Stimulated activated CD4-positive, alpha-beta T cell treated with anti-CD3 and anti-CD28 coated beads, TNF-alpha, amount 100 ng/mL, for 48 hours (primary cell): ENCODE measurements at places on chromosomes 4 and X.

- no peak for DNase-seq
Measured at GRCh38 chr4:13476152-13476551, 8.0 kb downstream of the RAB28 start.

DNA sequence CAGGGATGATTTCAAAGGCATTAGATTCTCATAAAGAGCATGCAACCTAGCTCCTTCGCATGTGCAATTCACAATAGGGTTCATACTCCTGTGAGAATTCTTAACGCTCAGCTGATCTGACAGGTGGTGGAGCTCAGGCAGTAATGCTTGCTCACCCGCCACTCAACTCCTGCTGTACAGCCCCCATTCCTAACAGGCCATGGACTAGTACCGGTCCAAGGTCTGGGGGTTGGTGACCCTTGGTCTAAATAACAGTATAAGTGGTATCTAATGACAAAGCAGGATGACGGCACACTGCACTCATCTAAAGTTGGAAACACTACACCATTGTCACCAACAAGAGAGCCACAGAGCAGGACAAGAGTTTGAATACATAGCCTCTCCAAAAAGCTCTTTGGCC lies 28.5 kb downstream of the ADGRA3 start:
- DNase-seq, result no peak

- no peak for DNase-seq
Measured at GRCh38 chr4:73272816-73273215, 14.2 kb upstream of the ANKRD17 start.

DNA sequence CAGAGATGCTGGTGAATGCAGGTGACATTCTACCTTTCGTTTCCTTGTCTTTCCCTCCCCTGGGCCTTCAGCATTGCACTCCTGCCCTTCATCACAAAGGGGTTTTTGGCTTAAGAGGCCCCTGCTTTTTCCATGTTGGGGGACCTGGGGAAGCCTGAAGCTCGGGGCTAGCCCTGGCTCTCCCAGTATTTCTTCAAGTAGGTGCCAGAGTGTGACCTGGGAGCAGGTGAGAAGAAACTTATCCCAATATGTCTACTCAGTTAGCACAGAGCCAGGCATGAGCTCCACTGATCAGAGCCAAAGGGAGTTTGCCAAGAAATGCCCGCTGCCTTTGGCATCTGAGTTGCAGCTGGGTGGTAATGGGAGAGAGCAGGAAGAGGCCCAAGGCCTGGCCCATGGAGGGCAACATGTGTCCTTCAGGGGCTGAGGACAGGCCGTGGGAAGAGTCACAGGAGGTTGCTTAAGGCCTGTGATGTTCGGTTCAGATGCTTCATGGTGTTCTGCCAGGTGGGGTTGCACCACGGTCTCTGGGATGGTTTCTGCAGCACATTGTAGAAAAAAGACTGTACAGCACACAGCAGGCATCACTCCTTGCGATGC lies 7.6 kb downstream of the PRRG3 start:
- no peak for DNase-seq

GRCh38 chr4:183429489-183429888 lies 14.9 kb upstream of the CDKN2AIP start:
- DNase-seq, result no peak

- DNase-seq, result no peak
Measured at GRCh38 chr4:56317749-56318148, 69.5 kb downstream of the AASDH start.

GRCh38 chr4:13966231-13967195 lies 339.0 kb upstream of the BOD1L1 start:
- no peak for DNase-seq

GRCh38 chr4:78081541-78081940 lies 24.4 kb downstream of the FRAS1 start:
- no peak for DNase-seq

DNA sequence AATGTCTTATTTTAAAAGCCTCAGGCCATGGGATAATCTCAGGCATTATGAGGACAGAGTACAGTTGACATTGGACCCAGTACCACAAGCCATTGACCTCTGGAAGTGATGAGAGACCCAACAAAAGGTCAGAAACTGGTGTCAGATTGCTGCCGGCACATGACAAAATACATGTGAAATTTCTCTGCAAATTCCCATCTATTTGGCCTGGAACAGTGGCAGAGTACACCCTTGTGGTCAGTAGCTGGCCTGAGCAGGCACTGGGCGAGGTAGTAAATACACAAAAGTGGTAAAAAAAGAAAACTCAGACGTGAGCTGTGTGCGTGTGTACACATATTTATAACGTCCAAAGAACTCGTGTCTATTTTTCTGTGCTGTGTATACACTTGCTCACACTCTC lies 155.5 kb downstream of the DHX15 start:
- DNase-seq, result no peak

DNA sequence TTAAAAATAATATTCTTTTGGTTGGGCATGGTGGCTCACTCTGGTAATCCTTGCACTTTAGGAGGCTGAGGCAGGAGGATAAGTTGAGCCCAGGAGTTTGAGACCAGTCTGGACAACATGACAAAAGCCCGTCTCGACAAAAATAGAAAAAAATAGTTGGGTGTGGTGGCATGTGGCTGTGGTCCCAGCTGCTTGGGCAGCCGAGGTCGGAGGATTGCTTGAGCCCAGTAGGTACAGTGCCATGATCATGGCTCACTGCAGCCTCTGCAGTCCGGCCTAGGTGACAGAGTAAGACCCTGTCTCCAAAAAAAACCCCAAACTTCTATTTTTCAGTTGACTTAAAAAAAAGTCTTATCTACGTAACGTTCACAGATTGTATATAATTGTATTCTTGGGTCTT lies 23.9 kb downstream of the UBE2K start:
- DNase-seq, result no peak

DNA sequence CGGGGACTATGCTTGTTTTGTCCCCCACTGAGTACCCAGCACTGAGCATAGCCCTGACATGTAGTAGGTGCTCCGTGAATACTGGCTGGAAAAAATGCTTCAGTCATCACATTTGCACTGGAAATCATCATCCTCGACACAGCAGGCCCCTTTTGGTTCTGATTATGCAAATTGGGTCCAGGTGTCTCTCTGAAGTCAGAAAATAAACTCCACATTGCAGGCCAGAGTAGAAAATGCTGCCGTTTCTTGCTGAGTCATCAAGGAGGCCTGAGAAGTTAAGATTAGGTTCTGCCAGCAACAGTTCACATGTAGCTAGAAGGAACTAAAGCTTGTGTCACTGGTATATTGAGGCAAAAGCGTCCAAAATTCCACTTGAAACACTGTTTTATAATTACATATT lies 15.0 kb upstream of the STK32B start:
- DNase-seq, result no peak

DNA sequence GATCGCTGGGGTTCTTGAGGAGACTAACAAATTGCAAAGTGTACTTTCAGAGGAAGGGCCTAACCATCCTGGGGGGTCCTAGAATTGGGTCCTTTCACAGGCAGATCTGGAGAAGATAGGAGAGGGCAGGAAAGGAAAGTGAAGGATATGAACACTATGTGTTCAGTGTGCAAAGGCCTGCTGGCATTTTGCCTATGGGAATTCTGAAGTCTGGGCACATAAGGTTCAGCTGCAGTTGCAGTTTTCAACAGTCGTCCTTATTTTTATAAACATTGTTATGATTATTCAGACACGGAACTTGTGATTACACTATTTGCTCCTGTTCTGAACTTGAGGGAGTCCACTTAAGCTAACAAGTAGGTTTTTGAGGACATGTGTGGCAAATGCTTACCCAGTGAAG lies 1.3 kb upstream of the SLC25A5 start:
- no peak for DNase-seq

DNA sequence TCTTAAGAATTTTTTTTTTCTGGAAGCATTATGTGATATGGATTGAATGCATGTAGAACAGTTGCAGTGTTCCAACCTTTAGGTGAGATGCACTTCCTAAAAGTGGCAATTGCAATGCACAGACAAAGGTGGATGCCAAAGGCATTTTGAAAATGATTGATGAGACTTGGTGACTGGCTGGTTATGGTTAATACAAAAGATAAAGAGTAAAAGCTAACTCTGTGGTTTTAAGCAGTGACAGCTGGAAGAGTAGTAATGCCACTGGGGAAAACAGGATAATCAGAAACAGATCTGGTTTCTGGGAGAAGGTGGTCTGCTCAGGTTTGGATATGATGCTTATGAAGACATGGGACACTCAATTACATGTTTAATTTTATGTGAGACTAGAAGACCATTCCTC lies 345.6 kb downstream of the RPA4 start:
- DNase-seq, result no peak

DNA sequence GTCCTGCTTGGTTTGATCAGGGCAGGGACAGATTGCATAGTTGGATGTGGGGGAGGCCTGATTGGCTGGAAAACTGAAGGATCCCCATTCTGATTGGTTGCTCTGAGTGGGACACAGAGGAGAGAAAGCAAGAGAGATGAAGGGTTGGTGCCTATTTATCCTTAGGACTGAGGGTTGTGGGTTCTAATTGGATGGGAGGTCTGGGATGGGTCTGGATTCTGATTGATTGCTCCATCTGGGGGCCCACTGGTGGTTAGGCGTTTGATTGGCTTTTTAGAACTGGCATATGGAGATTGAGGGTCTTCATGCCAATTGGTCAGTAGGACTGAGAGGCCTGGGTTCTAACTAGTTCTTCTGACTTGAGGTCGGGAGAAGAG lies 644 bp upstream of the EBP start:
- DNase-seq, result no peak

DNA sequence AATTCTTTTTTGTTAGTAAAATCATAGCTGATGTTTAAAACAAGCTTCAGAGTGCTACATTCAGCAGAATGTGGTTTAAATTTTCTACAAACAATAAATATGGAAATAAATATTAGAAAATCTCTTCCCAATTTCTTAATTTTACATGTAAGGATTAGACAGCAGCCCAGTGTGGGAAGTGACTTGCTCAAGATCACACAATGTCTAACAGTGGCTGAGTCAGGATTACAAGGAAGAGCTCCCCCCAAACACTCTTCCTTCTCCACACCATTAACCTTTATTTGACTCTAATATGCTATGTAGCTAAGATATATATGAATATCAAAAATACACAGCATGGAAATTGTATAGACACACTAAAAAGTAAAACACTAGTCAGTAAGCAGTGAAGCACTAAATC lies 59.5 kb downstream of the SLC10A7 start:
- DNase-seq, result no peak

GRCh38 chr4:101870874-101871273 lies 80.3 kb downstream of the BANK1 start:
- DNase-seq, result no peak

DNA sequence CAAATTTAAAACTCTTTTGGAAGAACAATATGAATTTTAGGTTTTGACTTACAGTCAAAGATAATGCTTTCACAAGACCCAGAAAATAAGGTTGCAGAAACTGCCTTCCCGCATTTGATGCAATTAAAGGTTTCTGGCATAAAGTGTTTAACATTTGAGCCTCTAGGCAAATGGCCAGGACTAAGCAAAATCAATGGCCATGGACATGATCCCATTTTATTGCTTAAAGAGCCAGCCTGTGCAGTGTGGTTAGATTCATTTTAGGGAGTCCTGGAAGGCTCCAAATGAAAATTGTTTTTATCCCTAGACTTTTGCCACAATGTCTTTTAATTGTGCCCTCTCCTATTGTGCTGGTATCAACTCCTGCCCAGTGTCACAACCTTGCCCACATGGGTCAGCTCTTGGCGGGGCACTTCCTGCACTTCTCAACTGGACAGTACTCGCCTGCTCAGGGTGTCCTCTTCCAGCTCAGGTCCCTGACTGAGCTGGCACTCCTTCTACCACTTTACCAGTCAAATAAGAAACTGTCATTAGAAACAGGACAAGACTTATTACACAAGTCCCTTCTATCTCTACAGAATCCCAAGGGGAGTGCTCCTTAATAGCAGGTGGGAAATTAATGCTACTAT lies 208.4 kb upstream of the NPY2R start:
- DNase-seq, result no peak

DNA sequence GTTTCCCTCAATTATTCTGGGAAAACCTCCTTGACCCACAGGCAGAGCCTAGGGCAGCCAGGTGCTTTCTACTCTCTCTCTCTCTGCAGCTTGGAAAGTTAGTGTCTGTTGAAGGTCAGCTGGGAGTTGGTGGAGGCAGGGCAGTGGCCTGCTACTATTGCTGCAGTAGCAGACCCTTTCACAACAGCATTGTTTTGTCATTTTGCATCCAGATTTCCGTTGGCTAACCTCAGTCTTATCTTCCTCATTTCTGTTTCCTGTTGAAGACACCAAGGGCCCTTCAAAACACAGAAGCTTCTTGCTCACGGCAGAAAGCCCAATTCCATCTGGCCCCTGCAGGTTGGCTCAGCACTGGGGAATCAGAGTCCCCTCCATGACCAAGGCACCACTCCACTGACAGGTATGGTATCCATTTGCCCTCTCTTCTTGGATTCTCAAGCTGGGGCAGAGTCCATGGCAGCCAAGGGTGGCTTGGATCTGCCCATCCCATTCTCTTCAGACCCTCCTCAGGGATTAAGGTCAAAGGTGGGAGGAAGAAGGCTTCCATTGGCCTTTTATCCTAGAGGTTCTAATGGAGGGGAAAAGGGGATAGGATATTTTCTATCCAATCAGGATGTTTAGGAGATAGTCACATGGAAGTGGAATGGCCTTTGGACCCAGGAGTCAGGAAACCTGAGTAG lies 24.6 kb downstream of the VSIG4 start:
- DNase-seq, result no peak

DNA sequence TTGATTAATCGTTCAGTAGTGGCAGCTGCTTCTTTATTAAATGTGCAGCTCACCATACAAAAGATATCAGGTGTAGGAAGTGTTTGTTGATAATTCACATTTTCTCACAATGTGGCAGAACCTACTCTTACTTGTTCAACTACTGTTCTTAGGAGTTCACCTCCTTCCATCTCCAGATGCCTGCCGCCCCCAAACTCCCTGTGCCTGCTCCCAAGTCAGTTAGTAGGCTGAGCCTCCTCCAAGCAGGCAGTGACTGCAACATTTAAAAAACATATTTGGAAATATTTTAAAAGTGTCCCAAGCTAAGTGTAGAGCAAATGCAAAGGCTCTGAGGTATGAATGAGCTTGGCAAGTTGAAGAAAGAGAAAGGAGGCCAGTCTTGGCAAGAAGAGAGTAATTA lies 100.2 kb downstream of the AFF2 start:
- DNase-seq, result no peak

DNA sequence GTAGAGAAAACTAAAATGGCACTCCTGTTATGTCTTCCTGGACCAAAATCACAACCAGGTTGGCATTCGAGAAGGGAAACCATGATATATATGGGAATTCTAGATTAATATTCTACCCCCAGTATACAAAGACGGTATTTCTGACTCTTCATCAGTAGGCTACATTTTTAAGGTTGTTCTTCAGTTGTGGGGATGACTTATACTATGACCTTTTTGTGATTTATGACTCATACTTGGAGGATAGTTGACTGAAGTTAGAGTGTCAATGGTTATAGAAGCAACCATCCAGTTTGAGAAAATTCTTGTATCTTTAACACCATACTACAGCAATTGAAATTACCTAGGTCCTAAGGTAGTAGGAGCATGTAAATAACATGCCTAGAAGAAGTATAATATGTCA lies 49.8 kb upstream of the CYSLTR1 start:
- no peak for DNase-seq

DNA sequence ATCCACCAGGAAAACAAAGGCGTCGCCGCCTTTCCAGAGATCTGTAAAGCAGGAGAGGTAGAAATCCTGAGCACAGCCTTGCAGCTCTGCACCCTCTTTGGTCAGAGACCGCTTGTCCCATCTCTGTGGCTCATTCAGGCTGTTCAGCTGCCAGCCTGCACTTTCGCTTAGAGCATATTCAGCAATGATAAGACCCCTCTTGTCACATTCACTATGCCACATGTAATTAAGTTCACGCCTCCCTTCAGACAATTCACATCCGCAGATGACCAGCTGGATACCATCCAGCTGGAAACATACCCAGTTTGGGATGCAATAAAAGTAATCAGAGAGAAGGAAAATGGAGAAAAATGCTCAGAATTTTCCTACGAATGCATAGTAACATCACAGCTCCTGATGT lies 335.4 kb downstream of the UNC5C start:
- no peak for DNase-seq
